Cardiac muscle cell (in vitro differentiated cells and primary cell): ENCODE measurements at places on chromosomes 1 and 21. TPM values are rescaled to one million over a fixed set of nuclear protein-coding genes. Genes with fewer than 3 reads are reported as not detected.
A peak's percentile ranks its signal among the peaks of the same experiment; 100 is the strongest.

GRCh38 chr1:154998818-154999570 is 3.6 kb upstream of the ZBTB7B start:
- H3K4me3 ChIP-seq = peak overlapping the region; percentile 75
- H3K27ac ChIP-seq = peak overlapping the region; percentile 85
- no peaks in the 10 kb centered on the region for H3K36me3 ChIP-seq
- peaks cover 10% of the 10 kb centered on the region for H3K4me1 ChIP-seq

DNA sequence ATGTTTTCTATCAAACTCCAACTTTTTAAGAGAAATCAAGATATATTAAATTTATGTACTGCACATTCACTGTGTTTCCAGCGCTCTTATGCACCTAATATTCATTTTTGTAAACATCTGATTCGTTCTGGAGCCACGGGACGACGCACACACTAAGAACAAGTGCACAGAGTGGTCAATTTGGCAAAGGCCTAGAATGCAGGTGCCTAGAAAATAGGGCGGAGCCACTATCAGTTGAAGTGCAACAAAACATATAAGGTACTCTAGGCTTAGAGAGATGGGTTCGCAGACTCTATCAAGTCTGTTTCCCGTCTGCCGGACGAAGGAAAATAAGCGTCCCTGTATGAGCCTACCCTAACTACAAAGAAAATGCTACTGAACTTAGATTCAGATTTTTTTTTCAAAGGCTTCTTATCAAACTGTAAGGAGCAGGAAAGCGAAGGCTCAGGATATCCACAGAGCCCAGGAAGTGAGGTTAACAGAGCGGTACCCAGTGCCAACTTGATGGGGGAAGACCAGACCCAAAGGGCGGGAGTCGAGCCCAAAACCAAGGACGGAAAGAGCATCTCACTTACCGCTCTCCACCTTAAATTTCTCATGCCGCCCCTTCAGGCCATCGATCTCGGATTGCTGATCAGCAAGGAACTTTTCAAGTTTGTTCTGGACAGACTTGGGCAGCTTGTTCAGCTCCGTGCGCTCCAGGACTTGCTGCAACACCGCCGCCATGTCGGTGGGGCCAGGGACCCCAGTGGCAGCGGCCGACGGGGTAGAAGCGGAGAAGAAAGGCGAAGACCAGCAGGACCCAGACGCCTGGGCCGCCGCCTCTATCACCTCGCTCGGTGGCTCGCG is 526 bp downstream of the TPR start:
- peak; percentile 49 for DNase-seq
- peaks cover 28% of the 10 kb centered on the region for H3K36me3 ChIP-seq
- H3K4me3 ChIP-seq = peak overlapping the region; percentile 84
- H3K4me1 ChIP-seq = peaks cover 16% of the 10 kb centered on the region

- no peaks in the 10 kb centered on the region for H3K36me3 ChIP-seq
- no peak for DNase-seq
- no peak overlapping the region for H3K27ac ChIP-seq
- no peaks in the 10 kb centered on the region for H3K4me1 ChIP-seq
These were observed 255.4 kb downstream of the RGS7 start for GRCh38 chr1:241101622-241102021.

DNA sequence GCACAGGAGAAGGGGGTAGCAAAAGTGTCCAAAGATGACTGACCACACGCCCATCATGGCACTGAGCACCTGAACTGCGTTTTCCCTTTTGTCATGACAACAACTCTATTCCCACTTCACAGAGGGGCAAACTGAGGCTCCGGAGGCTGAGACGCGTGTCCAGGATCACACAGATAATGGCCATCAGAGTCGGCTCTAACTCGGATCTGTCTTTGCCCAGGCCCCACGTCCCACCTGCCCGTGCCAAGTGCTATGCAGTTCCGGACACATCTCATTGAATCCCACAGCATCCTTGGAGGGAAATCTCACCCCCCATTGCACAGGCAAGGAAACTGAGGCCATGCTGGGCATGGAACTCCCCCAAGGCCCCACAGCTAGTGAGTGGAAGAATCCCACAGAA is 62.1 kb downstream of the MATN1 start:
- no peaks in the 10 kb centered on the region for H3K36me3 ChIP-seq
- H3K27ac ChIP-seq = no peak overlapping the region
- no peak overlapping the region for H3K4me3 ChIP-seq
- no peaks in the 10 kb centered on the region for H3K4me1 ChIP-seq
- H3K27me3 ChIP-seq = no peaks in the 10 kb centered on the region

- H3K4me1 ChIP-seq = peaks cover 16% of the 10 kb centered on the region
- H3K27me3 ChIP-seq = no peaks in the 10 kb centered on the region
- H3K36me3 ChIP-seq = no peaks in the 10 kb centered on the region
- H3K27ac ChIP-seq = peak overlapping the region; percentile 85
- no peak for DNase-seq
These were observed 9.1 kb downstream of the SMAP2 start for GRCh38 chr1:40382601-40383000.

GRCh38 chr1:1425753-1426495 is 4.8 kb upstream of the ANKRD65 start:
- H3K27me3 ChIP-seq = no peaks in the 10 kb centered on the region
- peaks cover 7% of the 10 kb centered on the region for H3K4me1 ChIP-seq
- H3K36me3 ChIP-seq = no peaks in the 10 kb centered on the region
- no peak overlapping the region for H3K4me3 ChIP-seq
- no peak overlapping the region for H3K27ac ChIP-seq
- no peak for DNase-seq

Gene UFC1
- total RNA-seq = 51.2 and 61.2 TPM in 2 replicates

- no peaks in the 10 kb centered on the region for H3K27me3 ChIP-seq
- H3K27ac ChIP-seq = no peak overlapping the region
- H3K4me3 ChIP-seq = no peak overlapping the region
- no peaks in the 10 kb centered on the region for H3K36me3 ChIP-seq
- peaks cover 2% of the 10 kb centered on the region for H3K4me1 ChIP-seq
These were observed 48.9 kb downstream of the PRKCZ start for GRCh38 chr1:2098839-2099785.

DNA sequence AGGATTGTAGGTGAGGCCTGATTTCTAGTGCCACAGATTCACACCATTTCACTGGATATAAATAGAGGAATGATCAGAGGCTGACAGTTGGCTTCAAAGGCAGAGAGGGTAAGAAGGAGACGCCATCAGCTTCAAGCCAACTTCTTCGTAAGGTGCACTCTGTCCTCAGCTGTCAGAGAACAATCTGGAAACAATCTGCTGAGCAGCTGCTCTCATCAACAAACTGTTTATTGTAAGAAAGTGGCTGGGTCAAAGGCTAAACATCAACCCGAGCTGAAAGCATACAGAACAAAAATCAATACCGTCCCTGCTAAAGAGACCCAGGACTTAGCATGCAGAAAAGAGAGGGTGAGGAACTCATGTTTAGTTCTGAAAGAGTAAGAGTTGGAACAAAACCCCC is 48.2 kb downstream of the HLCS start:
- no peaks in the 10 kb centered on the region for H3K27me3 ChIP-seq
- no peaks in the 10 kb centered on the region for H3K4me1 ChIP-seq
- no peak overlapping the region for H3K4me3 ChIP-seq
- DNase-seq = no peak
- H3K36me3 ChIP-seq = no peaks in the 10 kb centered on the region
- H3K27ac ChIP-seq = no peak overlapping the region

Gene RWDD3
- 13.8 and 14.3 TPM in 2 replicates for total RNA-seq

Gene FAM229A
- 8.6 and 12.0 TPM in 2 replicates for total RNA-seq
